Hippocampal formation (tissue), 2 donors: ENCODE measurements at places on chromosomes 5 and 9.
A peak's percentile ranks its signal among the peaks of the same experiment; 100 is the strongest.

DNA sequence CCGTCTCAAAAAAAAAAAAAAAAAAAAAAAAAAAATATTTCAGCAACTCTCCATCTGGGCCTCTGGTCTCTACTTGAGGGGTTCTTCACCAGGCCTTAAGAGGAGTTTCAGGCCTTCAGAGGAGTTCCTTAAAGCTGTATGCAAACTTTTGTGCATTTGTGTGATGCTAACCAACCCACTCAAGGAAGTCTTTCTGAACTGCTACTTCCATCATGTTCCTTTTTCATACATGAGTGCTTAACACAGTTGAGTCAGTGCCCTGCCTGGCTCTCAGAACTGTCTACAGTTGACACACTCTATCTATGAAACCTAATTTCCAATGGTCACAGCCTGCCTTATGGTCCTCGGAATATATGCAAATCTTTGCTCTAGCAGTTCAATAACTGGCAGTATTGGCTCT, 146.5 kb downstream of the MEF2C start:
- no peak for DNase-seq

DNA sequence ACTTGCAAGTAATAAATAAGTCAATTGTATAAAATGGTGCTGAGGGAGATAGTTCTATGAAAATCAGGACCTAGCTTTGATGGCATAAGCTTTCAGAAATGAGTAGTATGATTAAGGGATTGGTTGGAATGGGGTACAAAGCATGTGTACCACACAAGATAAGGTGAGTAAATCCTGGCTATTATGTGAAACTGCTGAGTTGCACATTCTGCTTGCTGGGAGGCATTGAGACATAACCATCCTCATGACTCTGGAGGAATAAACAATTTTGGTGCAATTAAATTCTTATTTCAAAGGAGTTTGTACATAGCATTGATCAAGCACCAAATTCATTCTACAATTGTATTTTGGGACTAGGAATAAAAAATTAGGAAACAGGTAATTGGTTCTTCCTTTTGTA, 755.2 kb upstream of the ACO1 start:
- no peak for DNase-seq

- DNase-seq = no peak
These were observed 22.8 kb upstream of the NDST1 start for GRCh38 chr5:150484964-150485692.

GRCh38 chr5:73136055-73136562, 15.7 kb downstream of the TMEM171 start:
- DNase-seq = no peak

DNA sequence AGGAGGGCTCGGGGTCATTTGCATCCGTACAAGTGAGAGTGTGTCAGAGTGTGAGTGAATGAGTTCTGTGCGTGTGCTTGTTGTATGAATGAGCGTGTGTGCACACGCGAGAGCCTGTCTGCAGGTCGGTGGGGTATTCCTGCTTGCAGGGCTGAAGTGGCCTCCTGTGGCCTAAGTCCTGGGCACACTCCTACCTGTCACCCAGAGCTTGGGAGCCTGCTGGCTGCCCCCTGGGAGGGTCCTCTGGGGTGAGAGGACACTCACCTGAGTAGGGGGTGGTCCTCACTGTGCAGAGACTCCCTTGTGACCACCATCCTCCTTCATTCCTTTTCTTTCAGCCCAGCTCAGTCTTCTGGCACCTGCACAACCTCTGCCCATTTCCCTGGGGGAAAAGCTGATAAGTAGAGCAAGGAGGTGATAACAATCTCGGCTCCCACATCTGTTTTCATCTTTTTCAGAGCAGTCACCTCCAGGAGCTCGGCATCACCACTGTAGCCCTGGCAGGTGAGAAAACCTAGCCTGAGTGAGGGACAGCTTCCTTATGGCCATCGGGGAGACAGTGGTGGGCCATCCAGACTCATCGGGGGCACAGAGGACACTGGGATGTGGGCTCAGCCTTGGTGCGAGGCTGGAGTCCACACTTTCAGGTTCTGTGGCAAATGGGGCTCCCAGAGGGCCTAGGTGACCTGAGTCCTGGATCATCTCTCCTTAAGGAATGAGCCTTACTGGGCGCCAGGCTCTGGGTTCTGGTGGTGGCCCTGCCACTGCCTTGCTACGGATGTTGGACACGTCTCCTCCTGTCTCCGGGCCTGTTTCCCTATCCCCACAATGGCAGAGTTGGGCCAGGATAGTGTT, 38.7 kb upstream of the SYNPO start:
- no peak for DNase-seq

DNA sequence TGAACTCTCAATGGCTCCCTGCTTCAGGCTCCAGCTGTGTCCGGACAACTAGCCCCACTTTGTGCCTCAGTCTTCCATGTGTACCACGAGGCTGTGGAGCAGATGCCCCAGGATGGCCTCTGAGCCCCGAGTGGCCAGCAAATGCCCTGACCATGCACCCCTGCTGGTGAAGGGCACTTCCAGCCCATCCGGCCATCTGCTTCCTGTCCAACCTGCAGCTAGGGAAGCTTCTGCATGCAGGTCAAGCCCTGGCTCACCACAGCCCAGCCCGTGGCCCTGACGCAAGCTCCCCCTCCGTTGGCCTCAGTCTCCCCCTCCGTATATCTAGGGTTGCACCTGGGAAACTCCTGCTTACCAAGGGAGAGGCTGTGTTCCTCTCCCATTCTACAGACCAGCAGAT, 4.8 kb downstream of the NINJ1 start:
- DNase-seq = no peak

GRCh38 chr5:102778478-102778877, 23.4 kb downstream of the PAM start:
- no peak for DNase-seq

DNA sequence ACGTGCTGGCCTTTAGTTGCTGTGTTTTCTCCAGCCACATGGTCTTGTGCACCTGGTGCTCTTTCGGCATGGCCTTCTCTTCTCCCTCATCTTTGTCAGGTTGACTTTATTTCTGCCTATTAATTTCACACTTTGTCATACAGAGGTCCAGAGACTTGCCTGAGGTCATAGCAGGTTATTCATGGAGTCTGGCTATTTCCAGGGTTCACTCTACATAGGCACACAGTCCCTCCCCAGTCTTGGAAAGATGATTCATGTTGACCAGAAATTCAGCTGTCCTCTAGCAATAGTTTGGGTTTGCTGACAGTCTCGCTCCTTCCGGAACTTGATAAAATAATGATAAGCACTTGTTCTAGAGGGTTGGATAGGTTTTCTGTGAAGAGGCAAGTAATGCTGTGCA, 81.6 kb downstream of the ARHGAP26 start:
- no peak for DNase-seq

DNA sequence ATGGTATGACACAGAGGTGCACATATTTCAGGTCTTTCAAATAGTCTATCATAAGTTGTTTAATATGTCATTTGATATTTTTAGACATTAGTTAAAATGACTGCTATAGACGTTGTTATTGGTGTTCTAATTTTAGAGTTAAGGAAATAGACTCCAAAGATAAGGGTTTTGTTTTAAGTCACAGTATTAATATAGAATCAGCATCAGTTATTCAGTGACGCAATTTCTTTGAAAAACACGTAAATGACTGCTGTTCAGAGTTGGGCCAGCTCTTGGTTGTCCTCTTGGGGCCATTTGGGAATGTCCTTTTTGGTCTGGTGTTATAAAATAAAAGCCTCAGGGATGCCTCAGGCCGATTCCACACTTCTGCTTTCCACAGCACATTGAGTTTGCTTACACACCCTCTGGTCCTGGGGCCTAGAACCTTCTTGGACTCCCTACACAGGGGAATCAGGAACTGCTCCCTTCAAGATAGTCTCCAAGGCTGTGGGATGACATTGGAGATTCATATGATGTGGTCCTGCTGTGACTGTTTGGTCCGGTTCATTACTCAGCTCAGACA, 14.3 kb downstream of the OTULIN start:
- no peak for DNase-seq

- no peak for DNase-seq
These were observed 323.8 kb downstream of the PDE4D start for GRCh38 chr5:59569608-59570334.

- no peak for DNase-seq
These were observed 599.9 kb downstream of the CSNK1G3 start for GRCh38 chr5:124111886-124112285.

DNA sequence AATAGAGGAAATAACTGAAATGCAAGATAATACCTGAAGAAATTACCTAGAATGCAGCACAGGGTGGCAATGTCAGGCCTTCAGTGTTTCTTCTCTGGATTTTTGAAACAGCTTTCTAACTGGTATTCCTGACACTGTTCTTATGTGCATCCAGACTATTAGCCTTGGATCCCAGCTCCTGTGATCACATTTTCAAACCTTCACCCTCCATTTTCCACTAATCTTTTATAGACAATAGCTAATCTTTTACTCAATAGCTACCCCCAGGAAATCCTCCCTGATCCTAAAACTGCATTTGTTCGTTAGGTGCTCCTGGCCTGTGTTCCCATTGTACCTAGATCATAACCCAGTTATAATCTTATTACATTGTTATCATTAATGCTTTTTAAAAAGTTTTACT, 101.5 kb upstream of the DHFR start:
- no peak for DNase-seq

DNA sequence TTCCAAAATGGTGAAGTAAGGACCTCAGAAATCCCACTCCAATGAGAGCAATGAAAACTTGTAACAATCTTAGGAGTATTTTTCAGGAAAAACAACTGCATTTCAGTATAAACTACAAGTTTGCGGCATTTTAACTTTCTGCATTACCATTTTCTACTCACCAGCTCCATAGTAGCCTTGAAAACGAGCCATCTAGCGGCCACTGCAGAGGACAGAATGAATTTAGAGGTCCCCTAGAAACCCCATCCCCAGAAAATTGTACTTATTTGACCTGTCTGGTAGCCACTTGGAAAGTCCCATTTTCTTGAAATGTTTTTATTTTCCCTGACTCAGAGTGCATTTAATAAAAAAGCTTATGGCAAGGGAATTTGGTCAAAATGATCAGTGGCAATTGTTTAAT, 205.4 kb upstream of the ITGA1 start:
- DNase-seq = no peak

- DNase-seq = no peak
These were observed 84.9 kb upstream of the ASS1 start for GRCh38 chr9:130359819-130360218.

DNA sequence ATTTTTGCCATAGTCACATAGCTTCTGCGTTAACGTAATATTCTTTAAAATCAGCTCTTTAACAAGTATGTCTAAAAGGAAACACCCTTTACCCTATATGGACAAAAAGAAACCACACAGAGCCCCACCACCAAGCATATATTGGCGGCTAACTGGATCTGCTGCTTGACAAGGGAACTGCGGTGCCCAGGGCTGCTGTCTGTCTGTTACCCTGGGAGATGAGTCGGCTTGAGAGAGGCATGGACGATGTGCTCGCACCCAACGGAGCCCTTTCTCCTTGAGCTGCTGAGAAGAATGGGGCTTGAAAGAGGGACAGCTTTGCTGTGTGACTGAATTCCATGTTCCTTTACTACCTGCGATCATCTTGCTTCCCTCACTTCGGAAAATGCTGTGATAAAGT, 158.6 kb upstream of the SHB start:
- DNase-seq = no peak

GRCh38 chr5:7795306-7795705, 55.6 kb downstream of the CFAP90 start:
- DNase-seq = peak; percentile 45
